Activated CD4-positive, alpha-beta memory T cell treated with anti-CD3 and anti-CD28 coated beads for 36 hours (primary cell): ENCODE measurements at places on chromosomes 3 and 15. TPM values are rescaled to one million over a fixed set of nuclear protein-coding genes. Genes with fewer than 3 reads are reported as not detected.

DNA sequence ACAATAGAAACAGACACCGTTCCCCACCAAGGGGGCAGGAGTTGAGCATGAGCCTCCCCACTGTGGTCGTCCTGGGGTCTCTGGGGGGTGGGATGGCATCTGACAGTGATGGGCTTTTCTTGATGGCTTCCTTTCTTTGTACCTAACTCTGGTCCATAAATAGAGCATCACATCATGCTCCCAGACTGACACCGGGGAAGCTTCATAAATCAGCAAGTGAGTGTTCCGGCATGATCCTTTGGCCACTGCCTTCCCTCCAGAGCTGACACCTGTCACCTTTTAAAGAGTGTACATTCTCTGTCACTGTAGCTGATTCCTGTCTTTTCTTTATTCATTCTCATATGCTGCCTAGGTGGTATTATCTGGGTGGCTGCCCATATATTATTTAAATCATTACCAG, 129.9 kb downstream of the ROBO2 start:
- H3K4me1 ChIP-seq, result no peaks in the 10 kb centered on the region
- H3K36me3 ChIP-seq, result no peaks in the 10 kb centered on the region
- H3K4me3 ChIP-seq, result no peak overlapping the region
- no peak for DNase-seq

- H3K4me1 ChIP-seq, result peaks cover 51% of the 10 kb centered on the region
- H3K27ac ChIP-seq, result peak overlapping the region; percentile 80
- peak overlapping the region; percentile 62 for H3K4me3 ChIP-seq
- no peak for DNase-seq
- H3K27me3 ChIP-seq, result no peaks in the 10 kb centered on the region
- H3K36me3 ChIP-seq, result peaks cover 9% of the 10 kb centered on the region
These were observed 612 bp upstream of the TBL1XR1 start for GRCh38 chr3:177197727-177198460.

- peak within 1 kb of the TSS; percentile 62 for H3K27ac ChIP-seq
- no peaks in the 10 kb centered on the region for H3K27me3 ChIP-seq
- peak within 1 kb of the TSS; percentile 76 for H3K4me3 ChIP-seq
- peak; percentile 77 for DNase-seq
- no peaks in the 10 kb centered on the region for H3K36me3 ChIP-seq
- peaks cover 18% of the 10 kb centered on the region for H3K4me1 ChIP-seq
These were observed at the start of gene SEMA4B for GRCh38 chr15:90201130-90201943. Gene SEMA4B (plus strand): TSS chr15:90201330. CDS start chr15:90201579, 249 bp downstream.

- no peak for DNase-seq
- H3K27ac ChIP-seq, result no peak overlapping the region
- no peaks in the 10 kb centered on the region for H3K27me3 ChIP-seq
- no peaks in the 10 kb centered on the region for H3K4me1 ChIP-seq
- no peaks in the 10 kb centered on the region for H3K36me3 ChIP-seq
- no peak overlapping the region for H3K4me3 ChIP-seq
These were observed 259.3 kb downstream of the ZBBX start for GRCh38 chr3:167120828-167121227.

- no peaks in the 10 kb centered on the region for H3K4me1 ChIP-seq
- H3K27ac ChIP-seq, result no peak overlapping the region
- H3K36me3 ChIP-seq, result no peaks in the 10 kb centered on the region
- no peak overlapping the region for H3K4me3 ChIP-seq
These were observed 32.3 kb downstream of the PDZRN3 start for GRCh38 chr3:73592154-73593144.

DNA sequence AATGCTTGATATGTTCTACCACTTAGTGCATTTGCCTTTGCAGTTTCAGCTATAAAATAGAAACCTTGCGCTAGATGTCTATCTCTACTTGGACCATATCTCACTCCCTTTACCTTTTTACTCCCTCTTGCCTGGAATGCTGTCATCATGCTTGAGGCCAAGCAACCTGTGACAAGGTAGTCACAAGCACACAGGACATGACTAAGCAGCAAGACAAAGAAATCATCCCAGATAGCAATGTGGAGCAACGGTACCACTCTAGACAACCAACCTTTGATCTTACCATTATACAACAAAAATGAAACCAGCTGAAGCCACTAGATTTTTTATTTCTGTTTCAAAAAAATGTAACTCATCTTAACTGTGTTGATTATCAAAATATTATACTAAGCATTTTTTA, 50.5 kb upstream of the SPSB4 start:
- H3K4me3 ChIP-seq, result no peak overlapping the region
- DNase-seq, result no peak
- peaks cover 4% of the 10 kb centered on the region for H3K4me1 ChIP-seq
- no peaks in the 10 kb centered on the region for H3K36me3 ChIP-seq

GRCh38 chr3:13205567-13206143, 132.4 kb upstream of the IQSEC1 start:
- DNase-seq, result no peak
- H3K4me1 ChIP-seq, result no peaks in the 10 kb centered on the region

GRCh38 chr3:197503652-197504051, 52.1 kb downstream of the BDH1 start:
- no peaks in the 10 kb centered on the region for H3K27me3 ChIP-seq
- H3K4me3 ChIP-seq, result no peak overlapping the region
- no peak overlapping the region for H3K27ac ChIP-seq
- H3K36me3 ChIP-seq, result no peaks in the 10 kb centered on the region

- no peaks in the 10 kb centered on the region for H3K4me1 ChIP-seq
- no peak overlapping the region for H3K27ac ChIP-seq
- no peak for DNase-seq
- H3K36me3 ChIP-seq, result peaks cover 20% of the 10 kb centered on the region
- H3K4me3 ChIP-seq, result no peak overlapping the region
These were observed 48.6 kb upstream of the DUSP7 start for GRCh38 chr3:52104684-52105640.

DNA sequence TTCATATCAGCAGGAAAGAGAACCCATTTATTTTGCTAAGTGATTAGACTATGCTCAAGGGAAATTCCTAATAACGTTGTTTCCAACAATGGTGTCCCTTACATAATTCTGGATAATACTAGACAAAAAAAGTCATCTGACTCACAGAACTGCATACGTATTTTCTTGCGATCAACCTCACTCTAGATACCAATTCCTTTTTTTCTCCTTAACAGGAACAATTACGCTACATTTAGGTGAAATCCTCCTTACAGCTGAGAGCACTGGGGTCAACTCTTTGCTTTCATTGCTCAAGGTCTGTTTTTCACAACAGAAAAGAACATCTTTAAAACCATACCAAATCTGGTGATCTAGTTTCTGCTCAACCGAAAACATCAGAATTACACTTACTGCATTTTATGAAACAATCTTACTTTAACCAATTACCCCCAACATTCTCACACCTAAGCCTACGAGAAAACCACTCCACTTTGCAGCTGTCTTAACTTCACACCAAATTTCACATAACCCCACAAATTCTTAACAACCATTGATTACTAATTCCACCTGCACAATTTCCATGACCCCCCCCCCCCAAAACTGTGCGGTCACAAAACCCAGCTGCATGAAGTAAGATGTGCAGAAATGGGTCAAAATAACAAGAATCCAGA, 61.2 kb upstream of the ICE2 start:
- H3K36me3 ChIP-seq, result peaks cover 6% of the 10 kb centered on the region
- DNase-seq, result no peak
- no peaks in the 10 kb centered on the region for H3K27me3 ChIP-seq
- H3K27ac ChIP-seq, result peak overlapping the region; percentile 83
- H3K4me3 ChIP-seq, result peak overlapping the region; percentile 28

DNA sequence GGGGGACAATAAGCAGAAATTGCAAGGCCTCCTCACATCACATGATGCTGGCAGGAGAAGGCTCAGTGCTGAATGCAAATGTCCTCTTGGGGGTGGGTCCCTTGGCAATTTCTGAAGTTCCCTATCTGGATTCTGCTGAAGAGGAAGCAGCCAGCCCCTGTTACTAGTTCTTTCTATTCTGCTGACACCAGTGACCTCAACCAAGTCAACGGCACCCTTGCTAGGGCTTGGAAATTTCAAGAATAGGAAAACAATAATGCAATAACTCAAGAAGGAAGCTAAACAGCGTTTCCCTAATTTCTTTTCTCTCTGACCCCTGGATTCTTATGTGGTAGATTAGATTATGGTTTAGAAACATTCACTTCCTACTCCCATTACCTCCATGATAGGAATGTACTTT, 46.2 kb upstream of the FOXP1 start:
- H3K27me3 ChIP-seq, result no peaks in the 10 kb centered on the region
- H3K4me1 ChIP-seq, result no peaks in the 10 kb centered on the region
- H3K27ac ChIP-seq, result no peak overlapping the region

DNA sequence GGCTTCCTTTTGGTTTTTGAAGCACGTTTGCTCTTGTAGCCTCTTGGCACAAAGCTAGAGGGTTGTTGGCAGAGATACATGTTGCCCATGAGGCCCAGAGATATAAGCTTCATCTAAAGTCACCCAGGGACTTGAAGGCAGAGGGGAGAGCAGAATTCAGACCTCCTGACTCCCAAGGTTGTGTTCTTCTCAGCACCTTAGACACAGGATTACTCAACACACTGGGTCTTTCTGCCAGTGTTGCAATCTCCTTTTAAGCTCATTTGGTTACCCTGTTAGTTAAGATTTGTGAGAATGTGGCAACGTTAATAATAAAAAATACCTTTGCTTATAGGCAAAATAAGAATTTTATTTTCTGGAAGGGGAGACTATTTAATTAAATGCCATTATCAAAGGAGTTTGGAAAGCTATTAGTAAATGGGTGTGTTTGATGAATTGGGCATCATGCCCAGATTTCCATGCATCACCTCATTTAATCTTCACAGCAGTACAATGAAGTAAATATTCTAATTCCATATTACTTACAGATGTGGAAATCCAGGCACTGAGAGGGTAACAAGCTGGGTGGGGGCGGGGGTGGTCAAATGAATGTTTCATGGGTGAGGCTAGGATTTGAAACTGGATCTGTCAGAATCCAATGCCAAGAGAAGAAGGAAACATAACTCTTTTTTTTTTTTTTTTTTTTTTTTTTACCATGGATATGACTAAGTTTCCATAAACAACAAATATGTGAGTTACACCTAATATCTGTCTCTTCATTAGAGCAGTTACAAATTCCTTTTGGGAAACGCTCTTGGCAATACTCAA, 183.3 kb downstream of the NR1D2 start:
- no peak overlapping the region for H3K27ac ChIP-seq
- no peaks in the 10 kb centered on the region for H3K4me1 ChIP-seq
- DNase-seq, result no peak
- H3K36me3 ChIP-seq, result no peaks in the 10 kb centered on the region

DNA sequence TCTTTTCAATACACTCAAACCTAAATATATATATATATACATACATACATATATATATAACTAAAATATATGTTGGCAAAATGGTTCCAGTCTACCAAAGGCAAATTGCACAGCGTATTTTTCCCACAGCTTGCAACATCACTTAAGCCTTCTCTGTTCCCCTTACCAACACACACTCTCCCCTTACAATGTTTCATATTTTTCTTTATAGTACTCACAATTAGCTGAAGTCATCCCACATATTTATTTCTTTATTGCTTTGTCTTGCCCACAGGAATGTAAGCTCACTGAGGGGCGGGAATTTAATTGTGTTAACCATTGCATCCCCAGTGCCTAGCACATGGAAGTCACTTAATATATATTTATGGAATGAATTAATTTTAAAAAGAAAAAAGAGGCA, 288.3 kb downstream of the ULK4 start:
- H3K4me3 ChIP-seq, result no peak overlapping the region
- DNase-seq, result no peak
- H3K36me3 ChIP-seq, result peaks cover 18% of the 10 kb centered on the region
- H3K4me1 ChIP-seq, result no peaks in the 10 kb centered on the region

GRCh38 chr3:78277801-78278200, 1237.9 kb downstream of the ROBO2 start:
- DNase-seq, result no peak
- no peaks in the 10 kb centered on the region for H3K36me3 ChIP-seq
- H3K27ac ChIP-seq, result no peak overlapping the region
- H3K4me3 ChIP-seq, result no peak overlapping the region

DNA sequence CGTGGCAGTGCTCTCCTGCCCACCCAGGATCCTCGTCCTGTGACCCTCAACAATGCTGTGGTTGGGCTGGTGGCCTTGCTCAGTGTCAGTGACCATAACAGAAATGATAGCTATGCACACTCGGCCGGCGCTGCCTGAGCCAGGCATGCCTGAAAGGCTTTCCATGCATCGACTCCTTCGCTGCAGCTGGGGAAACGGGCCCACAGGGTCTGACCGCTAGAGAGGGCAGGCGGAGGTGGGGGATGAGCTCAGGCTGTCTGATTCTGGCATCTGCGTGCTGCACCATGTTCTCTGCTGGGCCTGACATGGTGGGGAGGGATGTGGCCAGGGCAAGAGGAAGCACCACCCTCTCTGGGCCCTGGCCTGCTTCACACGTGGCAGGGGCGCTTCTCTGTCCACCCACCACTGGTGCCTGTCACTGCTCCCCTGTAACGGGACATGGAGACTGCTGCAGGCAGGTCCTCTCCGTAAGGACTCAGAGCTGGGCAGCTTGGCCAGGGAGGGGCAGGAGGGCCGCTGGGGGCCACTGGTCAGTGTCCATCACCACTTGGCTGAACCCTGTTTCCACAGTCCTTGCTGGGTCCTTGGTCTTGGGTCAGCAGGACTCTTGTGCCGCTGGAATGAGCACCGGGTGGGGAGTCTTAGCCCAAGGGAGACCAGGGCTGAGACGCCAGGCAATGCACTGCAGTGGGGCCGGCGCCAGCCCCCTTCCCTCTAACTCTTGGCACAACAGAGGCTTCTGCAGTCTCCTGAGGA, 64.1 kb upstream of the RPL32 start:
- peaks cover 22% of the 10 kb centered on the region for H3K36me3 ChIP-seq
- no peak overlapping the region for H3K27ac ChIP-seq

GRCh38 chr3:125695688-125696087, 100.4 kb upstream of the OSBPL11 start:
- no peak overlapping the region for H3K4me3 ChIP-seq
- H3K36me3 ChIP-seq, result no peaks in the 10 kb centered on the region
- no peak for DNase-seq
- H3K27me3 ChIP-seq, result peaks cover 2% of the 10 kb centered on the region
- H3K27ac ChIP-seq, result no peak overlapping the region

DNA sequence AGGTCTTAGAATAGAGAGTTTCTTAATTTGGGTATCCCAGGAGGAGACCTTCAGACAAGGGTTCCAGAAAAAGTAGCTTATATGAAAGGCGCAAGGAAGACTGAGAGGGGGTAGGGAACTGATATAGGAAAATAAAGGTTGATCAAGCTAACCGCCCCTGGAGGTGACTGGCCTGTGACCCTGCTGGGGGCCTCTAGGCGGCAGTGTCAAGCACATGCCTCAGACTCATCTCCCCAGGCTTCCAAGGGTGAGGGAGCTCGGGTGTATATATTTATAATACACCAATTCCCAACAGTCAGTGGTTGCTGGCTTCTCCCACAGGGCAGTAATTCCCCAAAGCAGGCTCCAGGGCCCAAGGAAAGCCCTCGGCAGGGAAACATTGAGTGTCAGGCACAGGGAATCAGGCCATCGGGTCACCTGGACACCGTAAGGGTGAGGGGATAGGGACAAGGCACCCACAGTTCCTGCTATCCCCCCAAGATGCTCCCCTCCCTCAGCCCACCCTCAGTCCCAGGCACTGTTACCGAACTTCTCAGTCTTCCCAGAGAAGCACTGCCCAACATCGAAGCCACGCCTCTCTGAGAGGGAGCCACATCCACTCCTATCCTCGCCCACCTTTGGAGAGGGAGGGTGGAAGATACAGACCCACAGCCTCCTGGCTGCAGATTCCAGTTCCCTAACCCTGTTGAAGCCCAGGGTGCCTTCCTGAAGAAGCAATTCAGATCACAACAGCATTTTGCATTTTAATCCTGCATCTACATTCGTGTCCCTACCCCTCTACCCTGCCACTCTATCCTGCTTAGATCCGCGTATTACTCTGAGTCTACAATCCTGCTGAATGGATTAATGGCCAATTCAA, 19.5 kb upstream of the CAV3 start:
- H3K4me1 ChIP-seq, result no peaks in the 10 kb centered on the region
- no peak overlapping the region for H3K27ac ChIP-seq
- H3K4me3 ChIP-seq, result no peak overlapping the region

Gene CLDN1
- 0.22 TPM for total RNA-seq

Gene CELF6
- total RNA-seq, result 0.19 TPM

Gene PRSS50
- not detected for total RNA-seq

Gene SMAD6
- total RNA-seq, result 0.07 TPM
